ENCODE measurements at places on chromosomes 4 and X.

GRCh38 chr4:6749340-6750171 lies 33.0 kb upstream of the KIAA0232 start:
- peak; percentile 51 for DNase-seq

- DNase-seq: no peak
Observed at GRCh38 chr4:5711479-5712184, 631 bp downstream of the EVC start.

DNA sequence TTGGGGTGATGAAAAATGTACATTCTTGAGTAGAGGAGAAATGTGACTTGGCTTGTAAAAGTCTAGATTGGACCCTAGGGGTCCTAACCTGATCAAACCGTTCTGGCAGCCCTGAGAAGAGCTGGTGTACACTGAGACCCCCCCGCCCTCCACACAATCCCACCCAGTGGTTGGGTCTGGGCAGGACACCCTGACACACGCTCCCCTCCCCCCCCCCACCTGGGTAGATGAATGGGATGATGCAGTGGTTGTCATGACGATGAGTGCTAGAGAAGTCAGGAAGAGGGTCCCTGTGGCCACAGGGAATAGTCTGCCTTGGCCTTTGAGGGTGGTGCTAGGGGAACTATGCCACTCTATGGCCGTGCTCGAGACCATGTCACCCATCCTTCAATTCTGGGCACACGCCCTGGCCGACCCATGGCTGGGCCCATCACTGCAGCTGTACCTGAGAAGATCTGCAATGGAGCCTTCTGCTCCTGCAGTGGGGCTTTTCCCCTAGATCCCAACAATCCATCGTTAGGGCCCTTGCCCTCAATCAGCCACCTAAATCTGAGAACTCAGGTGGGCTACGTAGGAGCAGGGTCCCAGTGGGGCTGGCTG lies 4.4 kb downstream of the CDK16 start:
- peak; percentile 28 for DNase-seq

DNA sequence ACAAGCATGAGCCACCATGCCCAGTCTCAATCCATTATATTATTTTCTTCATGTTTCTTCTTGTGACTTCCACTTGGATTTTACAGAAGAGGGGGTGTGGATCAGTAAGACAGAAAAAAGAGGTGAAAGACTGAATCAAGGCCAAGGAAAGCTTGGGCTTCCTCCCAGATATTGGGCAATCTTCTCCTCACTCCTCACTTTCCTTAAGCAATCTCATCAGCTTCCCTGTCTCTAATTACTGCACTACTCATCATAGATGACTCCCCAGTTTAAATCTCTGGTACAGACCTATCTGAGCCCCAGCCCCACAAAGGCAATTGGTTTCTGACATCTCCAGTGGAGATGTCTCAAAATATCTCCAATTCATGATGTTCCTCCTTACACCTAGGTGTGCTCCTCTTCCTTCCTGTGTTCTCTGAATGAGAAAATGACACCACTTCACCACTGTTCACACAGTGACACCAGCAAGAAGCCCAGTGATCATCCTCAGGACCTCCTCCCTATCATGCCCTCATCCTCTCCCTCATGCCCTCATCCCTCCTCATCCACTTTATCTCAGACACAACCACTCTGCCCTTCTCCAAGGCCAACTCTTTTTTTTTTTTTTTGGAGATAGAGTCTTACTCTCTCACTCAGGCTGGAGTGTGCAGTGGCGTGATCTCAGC lies 44.8 kb upstream of the HERC6 start:
- DNase-seq: no peak

DNA sequence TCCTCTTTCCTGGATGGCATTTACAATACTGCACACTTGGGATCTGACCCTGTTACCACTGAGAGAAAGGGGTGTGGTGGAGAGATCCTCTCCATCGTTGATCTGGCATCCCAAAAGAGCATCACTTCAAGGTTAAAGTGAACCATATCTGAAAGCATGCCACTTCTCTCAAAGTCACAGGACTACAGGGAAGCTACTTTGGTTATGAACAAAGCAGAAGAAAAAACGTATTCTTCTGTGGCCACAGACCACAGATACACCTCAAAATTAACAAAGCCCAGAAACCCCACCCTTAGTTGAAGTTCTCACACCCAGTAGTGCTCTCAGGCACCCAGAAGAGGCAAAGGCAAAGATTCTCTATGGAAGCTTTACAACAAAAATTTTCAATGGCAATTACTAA lies 108.3 kb downstream of the JADE1 start:
- no peak for DNase-seq

DNA sequence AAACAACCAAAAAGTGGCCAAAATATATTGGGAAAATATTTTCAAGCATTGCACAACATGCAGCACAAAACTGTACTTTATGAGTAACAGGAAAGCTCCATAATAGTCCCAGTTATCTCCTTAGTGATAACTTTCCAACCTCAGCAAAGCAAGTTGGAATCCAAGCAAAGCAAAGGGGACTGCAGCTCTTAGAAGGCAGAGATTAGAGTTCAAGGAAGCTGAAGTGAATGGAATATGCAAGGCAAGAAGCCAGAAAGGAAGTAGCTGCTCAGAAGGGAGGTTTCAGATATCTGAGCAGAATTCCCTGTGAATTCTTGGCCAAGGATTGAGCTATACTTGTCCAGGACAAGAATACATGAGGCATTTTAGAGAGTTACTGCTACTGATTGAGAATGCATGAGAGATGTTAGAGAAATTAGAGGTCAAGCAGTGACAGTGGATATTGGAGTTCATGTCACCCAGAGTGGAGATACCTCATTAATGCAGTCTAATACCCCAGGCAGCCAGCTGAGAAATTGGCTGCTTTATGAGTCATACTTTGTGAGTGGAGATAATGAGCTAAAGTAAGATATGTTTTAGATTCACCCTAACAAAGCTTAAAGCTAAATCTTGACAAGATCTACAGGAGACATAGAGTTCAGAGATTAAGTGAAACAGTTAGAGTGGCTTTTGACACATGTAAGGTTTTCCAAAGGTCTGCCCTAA lies 102.8 kb downstream of the INPP4B start:
- DNase-seq: no peak

- DNase-seq: no peak
Observed at GRCh38 chr4:6332042-6332668, 62.5 kb downstream of the WFS1 start.

- DNase-seq: peak; percentile 73
Observed at GRCh38 chr4:76198411-76199237, 15.0 kb downstream of the SCARB2 start.

DNA sequence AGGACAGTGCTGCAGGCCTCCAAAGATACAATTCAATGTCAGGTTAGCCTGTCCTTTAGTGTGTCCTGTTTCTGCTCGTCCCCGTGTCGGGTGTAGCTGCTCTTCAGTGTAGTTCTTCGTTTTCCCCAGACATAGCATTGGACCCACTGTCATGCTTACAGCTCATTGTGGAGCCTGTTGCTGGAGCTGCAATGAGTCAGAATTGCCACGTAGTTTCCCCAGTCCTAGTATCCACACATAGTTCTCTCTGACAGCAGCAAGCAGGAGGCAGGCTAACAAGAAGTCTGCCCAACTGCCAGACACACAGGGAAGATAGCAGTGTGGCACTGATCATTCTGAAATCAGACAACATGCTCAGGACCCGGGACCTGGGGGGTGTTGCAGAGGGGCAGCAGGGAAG lies 49.2 kb downstream of the MOSPD2 start:
- DNase-seq: no peak

DNA sequence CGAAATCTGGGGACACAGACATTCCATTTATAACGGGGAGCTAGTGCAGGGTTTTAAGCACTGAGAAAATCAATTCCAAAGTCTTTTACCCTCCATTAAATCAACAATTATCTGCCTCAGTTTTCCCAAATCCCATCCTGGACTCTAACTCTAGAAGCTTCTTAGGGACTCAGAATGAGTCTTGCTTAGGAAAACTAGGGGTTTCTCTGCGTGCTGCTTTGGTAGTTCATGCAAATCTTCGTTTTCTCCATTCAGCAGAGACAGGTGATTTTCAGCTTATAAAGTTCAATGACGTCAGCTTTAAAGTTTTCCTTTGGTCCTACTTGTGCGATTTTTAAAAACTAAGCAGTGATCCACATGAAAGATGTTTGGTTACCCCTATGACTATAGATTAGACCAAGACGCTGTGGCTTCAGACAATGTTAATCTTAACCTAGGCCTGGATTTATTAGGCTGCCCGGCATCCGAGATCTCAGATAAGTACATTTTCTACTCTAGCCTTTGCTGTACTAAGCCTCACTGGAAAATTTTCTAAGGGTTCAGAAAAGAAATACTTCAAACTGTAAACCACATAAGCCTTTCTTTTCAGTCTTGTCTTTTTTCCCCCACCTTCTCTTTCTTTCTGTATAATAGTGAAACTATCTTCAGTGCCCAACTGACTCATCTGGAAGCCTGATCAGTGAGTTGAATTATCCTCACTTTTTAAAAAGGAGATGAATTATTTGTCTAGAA lies 121.4 kb upstream of the GATB start:
- no peak for DNase-seq

- no peak for DNase-seq
Observed at GRCh38 chr4:16706251-16706650, 192.2 kb downstream of the LDB2 start.

DNA sequence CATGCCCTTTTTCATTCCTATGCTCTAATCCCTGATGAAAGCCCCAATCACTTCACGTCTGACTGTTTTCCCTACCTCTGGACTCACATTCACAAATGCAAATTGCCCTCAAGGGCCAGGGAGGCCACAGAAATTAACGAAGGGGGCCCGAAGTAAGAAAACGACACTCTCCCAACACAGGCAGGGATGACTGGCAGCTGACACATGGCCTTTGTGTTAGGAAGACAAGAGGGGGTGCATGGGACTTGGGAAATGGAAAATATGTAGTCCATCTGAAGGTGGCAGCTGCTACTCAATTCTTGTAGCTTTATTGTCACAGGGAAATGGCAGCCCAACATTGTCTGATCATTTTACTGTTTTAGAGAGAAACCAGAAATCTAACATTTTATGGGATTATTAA lies 12.3 kb upstream of the SPARCL1 start:
- no peak for DNase-seq

GRCh38 chr4:4884611-4885010 lies 25.1 kb downstream of the MSX1 start:
- DNase-seq: no peak

DNA sequence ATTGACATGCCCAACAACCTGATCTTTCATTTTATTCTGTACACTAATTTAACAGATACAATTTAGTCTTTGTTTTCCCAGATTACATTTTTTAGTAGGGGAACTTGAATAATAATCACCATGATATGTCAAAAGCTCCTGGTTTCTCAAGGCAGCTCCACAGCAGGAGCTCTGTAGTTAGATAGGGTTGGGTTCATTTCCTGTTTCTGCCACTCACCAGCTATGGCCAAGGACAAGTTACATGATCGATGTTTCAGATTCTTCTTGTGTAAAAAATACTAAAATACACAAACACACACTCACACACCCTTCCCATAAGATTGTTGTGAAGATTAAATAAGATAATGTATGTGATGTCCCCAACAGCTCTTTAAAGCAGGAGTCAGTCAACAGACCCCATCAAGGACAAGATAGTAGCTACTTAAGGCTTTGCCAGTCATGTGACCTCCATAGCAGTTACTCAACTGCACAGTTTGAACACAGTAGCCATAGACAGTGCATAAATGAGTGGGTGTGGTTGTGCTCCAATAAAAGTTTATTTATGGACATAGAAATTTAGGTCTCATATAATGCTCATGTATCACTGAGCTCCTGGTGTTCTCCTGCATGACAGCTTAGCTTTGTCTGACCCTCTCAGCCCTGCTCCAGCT lies 18.4 kb downstream of the GUCY1A1 start:
- no peak for DNase-seq

DNA sequence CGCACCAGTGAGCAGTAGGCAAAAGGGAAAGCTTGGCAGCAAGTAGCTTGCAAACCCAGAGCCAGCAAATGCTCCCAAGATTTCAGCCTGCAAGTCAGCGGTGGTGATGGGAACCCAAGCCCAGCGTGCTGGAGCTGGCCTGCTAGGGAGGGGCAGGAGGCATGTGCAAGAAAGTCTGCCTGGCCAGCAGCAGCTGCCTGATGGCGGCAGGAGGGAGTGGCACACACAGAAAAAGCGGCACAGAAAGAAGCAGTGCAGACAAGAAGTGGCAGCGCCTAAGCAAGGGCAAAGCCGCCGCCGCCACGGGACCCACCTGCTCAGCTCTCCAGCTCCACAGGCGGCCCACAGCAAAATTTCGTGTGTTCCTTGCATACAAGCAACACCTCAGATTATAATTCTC lies 1206.5 kb upstream of the PABPC4L start:
- DNase-seq: no peak

GRCh38 chr4:53233114-53233795 lies 132.6 kb downstream of the SCFD2 start:
- no peak for DNase-seq

DNA sequence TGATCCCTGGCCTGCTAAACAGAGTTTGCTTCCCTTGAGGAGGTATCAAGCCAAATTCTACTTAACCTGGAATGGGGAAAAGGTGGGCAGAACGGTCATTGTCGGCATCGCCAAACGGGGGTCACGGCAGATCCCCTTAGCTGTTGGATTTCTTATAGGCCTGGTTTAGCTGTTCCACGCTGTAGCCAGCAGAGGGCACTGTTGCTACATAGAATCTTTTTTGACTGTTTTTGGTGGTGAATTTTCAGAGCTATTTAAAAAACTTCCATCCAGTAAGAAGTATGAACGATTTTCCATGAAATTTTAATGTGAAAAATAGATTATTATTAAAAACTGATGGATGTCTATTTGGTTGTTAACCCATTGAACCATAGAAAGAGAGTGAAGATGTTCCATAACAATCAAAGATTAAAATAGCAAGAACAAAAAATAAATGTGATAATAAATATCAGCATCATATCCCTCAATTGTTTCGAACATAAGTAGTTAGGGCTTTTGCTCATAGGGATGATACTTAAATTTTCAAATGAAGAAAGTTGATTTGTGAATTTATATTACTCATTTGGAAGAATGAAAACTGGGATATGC lies 56.6 kb downstream of the LINC00632 start:
- DNase-seq: peak; percentile 68

DNA sequence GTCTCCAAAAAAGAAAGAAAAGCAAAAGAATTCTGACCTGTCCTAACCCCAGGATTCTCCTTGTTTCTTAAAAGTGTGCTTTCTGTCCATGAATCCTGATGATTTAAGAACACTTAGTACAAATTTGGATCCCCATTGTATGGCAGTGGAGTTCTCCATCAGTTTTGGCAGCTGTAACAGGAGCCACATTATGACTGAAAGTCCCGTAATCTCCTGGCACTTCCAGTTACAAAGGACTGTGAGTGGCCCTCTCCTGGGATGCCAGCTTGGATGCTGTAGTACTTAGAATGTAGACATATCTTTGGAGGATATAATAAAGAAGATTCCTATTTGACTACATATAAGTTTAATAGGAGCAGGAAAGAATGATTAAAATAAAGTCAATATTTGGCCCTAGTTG lies 20.6 kb downstream of the AP1AR start:
- DNase-seq: no peak

DNA sequence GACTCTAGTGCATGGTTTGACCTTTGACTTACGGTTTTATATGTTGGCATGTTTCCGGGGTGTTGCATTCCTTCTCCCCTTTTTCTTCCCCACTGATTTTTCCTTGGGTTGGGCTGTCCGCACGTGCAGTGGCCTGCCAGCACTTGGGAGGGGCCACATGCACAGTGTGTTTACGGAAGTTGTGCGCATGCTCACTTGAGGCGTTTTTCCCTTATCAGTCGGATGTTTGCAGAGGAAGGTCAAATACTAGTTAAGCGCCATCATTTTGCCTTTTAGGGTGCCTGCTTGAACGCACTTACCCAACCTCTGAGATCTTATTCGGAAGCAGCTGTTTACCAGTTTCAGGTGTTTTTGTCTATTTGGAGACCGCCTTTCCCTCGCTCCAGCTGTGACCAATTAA lies 653.9 kb upstream of the AADAT start:
- no peak for DNase-seq

- no peak for DNase-seq
Observed at GRCh38 chrX:149638860-149639259, 7.3 kb upstream of the TMEM185A start.
